ENCODE measurements at places on chromosomes 7 and 10.

DNA sequence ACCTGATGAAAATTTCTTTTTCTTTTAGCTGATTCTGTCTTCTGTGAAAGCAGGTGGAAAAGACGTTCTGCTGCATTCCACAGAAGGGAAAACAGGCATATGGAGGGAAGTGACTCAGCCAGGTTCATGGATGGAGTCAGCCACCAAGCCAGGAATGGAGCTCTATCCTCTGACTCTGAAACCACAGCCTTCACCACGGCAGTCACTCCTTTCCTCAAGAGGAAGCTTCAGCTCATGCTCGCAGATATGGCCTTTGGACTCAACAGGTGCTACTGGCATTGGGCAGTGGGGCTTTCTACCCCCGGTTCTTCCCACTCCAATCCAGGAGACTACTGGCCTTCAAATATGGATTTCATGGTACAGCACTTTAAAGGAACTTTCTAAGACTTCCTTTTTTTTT is 11.5 kb upstream of the PLAU start:
- no peak for DNase-seq

DNA sequence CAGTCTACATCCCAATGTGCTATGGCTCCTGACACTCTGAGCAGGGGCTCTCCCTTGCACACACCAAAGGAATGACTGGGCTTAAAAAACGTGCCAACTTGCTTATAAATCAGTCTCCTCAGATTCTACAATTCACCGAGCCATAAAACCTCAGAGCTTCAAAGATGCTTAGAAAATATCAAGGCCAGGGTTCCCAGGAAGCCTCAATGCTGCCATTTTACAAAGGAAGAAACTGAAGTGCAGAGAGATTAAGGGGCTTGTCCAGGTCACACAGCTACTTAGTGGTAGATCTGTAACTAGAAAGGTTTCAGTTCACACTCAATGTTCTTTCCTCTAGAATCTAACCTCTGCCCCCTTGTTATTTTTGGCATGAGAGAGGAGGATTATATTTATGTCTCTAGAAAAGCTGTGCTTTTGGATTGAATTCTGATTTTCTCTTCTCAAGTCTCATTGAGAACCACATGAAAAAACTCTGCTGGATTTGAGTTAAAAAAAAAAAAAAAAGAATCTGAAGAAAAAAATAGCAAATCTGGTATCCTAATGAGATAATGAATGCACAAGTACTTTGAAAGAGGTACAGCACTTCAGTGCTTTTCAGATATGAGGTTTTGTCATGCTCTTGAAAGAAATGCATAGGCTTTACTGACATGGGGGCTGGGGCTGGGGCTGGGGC is 22.3 kb upstream of the TSPAN33 start:
- no peak for DNase-seq

DNA sequence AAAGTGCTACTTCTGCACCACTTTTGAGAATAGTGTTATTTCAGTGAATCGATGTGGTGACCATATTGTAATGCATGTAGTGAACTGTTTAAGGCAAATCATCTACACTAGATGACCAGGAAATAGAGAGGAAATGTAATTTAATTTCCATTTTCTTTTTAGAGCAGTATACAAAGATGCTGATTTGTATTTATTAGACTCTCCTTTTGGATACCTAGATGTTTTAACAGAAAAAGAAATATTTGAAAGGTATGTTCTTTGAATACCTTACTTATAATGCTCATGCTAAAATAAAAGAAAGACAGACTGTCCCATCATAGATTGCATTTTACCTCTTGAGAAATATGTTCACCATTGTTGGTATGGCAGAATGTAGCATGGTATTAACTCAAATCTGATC is 110.4 kb downstream of the CFTR start:
- DNase-seq = no peak

GRCh38 chr10:44344727-44345126 is 40.2 kb downstream of the CXCL12 start:
- no peak for DNase-seq

- DNase-seq = no peak
Observed at GRCh38 chr10:103592186-103593021, 98.9 kb downstream of the NEURL1 start.

DNA sequence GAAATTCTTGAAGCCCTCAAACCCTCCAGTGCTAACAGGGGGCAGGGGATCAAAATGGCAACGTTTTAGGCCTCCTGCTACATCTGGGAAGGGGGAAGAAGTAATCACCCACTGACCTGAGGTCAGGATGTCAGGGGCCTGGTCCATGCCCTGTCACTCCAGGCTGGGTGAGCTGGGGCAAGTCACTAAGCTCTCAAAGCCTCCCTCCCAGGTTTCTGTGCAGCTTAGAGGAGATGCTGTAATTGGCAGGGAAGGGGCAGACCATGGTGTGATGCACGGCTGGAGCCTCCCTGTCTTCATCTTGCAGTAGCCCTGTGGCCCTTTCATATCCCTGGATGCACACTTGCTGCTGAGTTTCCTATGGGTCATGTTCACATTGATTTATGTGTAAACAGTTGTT is 27.2 kb downstream of the LEP start:
- no peak for DNase-seq

GRCh38 chr10:21056461-21056860 is 159.3 kb upstream of the NEBL start:
- DNase-seq = no peak

Measured in sciatic nerve (tissue), 2 donors.